Activated CD8-positive, alpha-beta memory T cell treated with anti-CD3 and anti-CD28 coated beads for 4 hours (primary cell): ENCODE measurements at places on chromosomes 6 and 20.

DNA sequence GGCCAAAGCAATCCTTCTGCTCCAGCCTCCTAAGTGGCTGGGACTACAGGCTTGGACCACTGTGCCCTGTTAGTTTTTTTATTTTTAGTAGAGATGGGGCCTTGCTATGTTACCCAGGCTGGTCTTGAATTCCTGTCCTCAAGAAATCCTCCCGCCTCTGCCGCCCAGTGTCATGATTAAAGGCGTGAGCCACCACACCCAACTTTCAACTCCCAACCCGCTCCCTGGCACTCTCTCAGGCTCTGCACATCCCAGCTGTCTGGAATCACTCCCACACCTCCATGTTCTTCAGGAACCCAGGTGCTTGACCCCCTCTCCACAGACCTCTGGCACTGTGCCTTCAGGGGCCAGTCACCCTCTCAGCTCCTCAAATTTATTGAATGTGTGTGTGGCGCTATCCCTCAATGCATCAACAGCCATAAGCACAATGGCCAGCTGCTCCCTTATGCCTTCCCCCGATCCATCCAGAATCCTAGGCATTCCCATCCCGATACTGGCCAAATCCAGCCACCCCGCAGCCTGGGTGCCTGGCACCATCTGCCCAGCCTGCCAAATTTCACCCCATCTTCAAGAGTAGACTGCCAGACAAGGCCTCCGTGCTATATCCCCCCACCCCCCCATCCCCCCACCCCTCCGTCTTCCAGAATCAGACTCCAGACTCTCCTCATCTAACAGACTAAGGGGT lies 647 bp upstream of the POU5F1 start:
- no peak for DNase-seq

DNA sequence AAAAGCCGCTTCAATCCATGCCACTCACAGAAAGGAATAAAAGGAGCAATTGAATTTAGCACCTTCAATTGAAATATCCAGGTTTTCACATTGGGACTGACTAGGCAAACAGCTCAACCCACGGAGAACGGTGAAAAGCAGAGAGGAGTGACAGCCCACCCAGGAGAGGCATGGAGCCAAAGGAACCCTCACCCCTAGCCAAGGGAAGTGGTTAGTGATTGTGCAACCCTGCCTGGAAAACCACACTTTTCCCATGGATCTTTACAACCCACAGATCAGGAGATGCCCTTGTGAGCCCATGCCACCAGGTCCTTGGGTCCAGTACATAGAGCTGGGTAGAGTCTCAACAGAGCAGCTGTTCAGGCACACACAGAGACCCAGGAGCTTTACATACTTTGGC lies 911.8 kb downstream of the EPHA7 start:
- no peak for DNase-seq

- DNase-seq: no peak
Observed at GRCh38 chr20:8414586-8415274, 282.7 kb downstream of the PLCB1 start.

DNA sequence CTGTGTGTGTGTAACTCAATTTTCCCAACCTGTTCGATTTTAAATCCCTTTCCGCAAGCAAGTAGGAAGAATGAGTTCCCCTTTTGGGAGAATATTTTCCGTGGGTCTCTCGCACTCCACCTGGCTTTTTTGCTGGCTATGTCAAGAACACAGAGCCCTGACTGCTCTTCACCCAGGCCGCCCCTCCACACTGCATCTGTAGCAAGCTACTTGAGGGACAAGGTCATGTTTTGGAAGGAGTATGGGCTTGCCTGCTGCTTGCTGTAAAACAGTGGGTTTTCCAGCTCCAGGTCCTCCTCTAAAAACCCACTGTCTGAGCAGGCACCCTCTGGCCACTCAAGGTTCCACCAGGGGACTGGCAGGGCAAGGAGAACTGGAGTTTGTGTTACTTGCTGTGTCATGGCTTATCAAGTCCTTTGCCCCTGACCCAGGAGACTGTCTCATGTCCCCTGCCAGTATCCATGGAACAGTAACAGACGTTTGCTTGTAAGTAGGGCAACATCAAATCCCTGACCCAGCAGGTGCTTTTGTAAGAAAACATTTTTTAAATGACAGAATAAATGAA lies 35.5 kb upstream of the SYNJ2 start:
- DNase-seq: no peak

DNA sequence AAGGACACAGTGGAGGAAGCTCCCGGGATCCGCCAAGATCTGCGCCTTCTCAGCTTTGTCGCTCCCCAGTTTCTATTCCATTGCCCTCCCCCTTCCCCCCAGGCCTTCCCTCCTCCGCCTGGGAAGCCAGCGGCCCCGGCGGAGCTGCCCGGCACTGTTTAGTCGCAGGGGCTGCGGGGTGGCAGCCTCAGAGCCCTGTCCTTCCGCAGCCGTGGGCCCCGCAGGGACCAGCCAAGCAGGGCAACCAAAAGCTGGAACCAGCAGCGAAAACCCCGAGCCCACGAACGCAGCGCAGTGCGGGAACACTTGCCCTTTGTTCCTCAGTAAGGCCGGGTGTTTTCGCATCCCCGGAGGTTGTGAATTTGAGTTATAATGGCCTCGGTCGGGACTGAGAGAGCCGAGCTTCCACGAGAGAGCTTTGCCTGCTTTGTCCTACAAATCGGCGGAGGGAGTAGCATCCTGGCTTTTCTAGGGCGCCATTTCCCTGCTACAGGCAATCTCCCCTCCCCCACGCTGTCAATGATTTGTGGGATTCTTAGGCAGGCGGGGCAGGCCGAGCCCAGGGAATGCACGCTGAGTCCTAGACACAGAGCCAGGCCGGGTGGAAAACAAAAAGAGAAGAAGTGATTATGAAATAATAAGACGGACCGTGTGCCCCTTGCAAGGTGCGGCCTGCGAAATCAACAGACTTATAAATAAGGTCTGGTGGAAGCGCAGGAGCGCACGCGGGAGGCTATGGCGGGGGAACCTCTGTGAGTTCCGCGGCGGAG lies 4.0 kb upstream of the TUBB2B start:
- DNase-seq: no peak

DNA sequence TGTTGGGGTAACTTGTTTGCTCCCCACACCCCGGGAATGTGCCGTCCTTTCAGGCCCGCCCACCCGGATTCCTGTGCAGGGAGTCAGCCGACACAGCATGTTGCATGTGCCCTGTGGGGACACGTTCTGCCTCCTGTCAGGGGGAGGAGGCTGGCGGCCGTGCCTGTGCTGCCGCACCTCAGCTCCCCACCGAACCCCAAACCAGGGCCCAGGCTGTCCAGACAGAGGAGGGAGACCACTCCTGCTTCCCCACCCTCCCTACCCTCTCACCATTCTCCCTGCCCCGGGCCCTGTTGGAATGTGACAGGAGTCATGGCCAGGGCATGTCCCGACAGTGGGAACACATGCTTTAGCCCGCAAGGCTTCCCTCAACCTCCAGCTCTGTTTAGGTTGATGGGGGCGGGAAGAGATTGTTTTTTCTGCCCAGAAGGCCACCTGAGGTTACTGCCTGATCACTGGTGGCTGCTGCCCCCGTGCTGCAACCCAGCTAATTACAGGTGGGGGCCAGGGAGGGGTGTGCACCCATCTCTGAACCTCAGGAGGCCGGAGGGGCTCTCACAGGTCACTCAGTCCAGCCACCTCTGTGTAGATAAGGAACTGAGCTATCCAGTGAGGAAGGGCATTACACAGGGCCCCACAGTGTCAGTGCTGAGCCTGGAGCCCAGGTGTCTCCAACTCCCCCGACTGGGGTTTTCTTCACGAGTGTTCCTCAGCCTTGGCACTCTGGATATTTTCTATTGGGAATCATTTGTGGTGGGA lies 13.6 kb downstream of the LRRC73 start:
- DNase-seq: no peak
